ENCODE measurements at places on chromosomes 3 and 15. TPM values are rescaled to one million over a fixed set of nuclear protein-coding genes. Genes with fewer than 3 reads are reported as not detected.

- no peak for DNase-seq
- no peaks in the 10 kb centered on the region for H3K4me1 ChIP-seq
- no peak overlapping the region for H3K4me3 ChIP-seq
- H3K27me3 ChIP-seq, result no peaks in the 10 kb centered on the region
Observed at GRCh38 chr3:134197681-134198261, 52.9 kb downstream of the RYK start.

GRCh38 chr3:158103081-158103886, 2.9 kb downstream of the SHOX2 start:
- H3K4me1 ChIP-seq, result peaks cover 51% of the 10 kb centered on the region
- DNase-seq, result peak; percentile 63
- peaks cover 98% of the 10 kb centered on the region for H3K27me3 ChIP-seq
- H3K36me3 ChIP-seq, result no peaks in the 10 kb centered on the region

GRCh38 chr3:184551103-184551502, 10.5 kb upstream of the EPHB3 start:
- peaks cover 11% of the 10 kb centered on the region for H3K27me3 ChIP-seq
- DNase-seq, result no peak
- peaks cover 1% of the 10 kb centered on the region for H3K4me1 ChIP-seq
- no peak overlapping the region for H3K4me3 ChIP-seq
- no peaks in the 10 kb centered on the region for H3K36me3 ChIP-seq

- no peak overlapping the region for H3K4me3 ChIP-seq
- no peaks in the 10 kb centered on the region for H3K4me1 ChIP-seq
- no peak overlapping the region for H3K27ac ChIP-seq
- no peaks in the 10 kb centered on the region for H3K27me3 ChIP-seq
- H3K36me3 ChIP-seq, result peaks cover 47% of the 10 kb centered on the region
Observed at GRCh38 chr15:39596358-39597051, 15.6 kb downstream of the THBS1 start.

DNA sequence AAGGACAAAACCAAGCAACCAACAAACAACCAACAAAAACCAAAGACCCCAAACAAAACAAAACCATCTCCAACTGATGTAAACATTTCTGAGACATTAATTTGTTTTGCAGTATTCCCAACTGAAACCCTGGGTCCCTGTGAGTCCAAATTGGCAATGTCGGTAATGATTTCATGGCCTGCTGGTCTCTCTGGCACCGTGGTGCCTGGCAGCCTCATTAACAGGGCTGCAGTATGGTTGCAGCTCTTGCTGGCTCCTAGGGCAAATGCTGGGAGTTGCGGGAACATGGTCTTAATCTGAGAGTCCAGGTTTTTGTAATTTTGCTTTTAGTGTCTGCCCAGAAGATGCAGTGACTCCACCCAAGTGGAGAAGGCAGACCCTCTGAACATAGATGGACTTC, 128.3 kb downstream of the SV2B start:
- peaks cover 8% of the 10 kb centered on the region for H3K27me3 ChIP-seq
- H3K36me3 ChIP-seq, result no peaks in the 10 kb centered on the region
- H3K4me1 ChIP-seq, result no peaks in the 10 kb centered on the region

DNA sequence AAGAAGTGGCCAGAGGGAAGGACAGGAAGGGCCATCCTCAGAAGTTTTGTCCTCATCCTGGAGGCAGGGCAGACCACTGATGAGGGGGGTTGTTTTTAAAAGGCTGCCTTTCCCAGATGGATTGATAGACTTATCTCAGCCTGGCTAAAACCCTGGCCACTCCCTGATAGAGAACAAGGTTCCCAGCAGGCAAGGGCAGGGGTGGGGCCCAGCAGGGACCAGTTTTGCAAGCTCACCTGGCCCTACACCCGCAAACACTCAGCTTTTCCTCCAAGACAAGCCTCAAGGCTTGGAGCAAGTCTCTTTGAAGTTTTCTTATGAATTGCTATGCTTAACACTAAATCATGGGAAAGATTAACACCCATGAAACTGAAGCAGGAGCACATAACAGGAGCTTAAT, 9.1 kb downstream of the LIPC start:
- H3K4me3 ChIP-seq, result no peak overlapping the region
- no peaks in the 10 kb centered on the region for H3K27me3 ChIP-seq
- H3K36me3 ChIP-seq, result no peaks in the 10 kb centered on the region
- H3K27ac ChIP-seq, result peak overlapping the region; percentile 87
- DNase-seq, result peak; percentile 84

GRCh38 chr3:186110975-186111974, 2.4 kb upstream of the ETV5 start:
- H3K36me3 ChIP-seq, result no peaks in the 10 kb centered on the region
- H3K27ac ChIP-seq, result peak overlapping the region; percentile 83
- H3K4me3 ChIP-seq, result no peak overlapping the region
- no peaks in the 10 kb centered on the region for H3K27me3 ChIP-seq
- no peak for DNase-seq

DNA sequence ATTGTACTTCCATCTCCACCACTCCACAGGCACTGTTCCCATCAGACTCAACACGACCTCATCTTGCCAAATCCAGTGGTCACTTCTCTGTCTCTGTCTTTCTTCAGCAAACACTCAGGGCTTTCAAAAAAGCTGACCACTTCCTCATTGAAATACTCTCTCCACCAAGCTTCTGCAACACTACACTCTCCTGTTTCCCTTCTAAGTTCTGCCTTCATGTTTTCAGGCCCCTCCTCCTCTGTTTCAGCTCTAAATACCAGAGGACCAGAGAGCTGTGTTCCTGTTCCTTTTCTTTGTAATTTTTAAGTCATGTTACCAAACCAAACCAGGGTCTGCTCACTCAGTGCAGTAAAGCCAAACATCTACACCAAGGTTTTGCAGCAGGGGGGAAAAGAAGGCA, 33.8 kb upstream of the ACP3 start:
- H3K36me3 ChIP-seq, result no peaks in the 10 kb centered on the region
- peaks cover 38% of the 10 kb centered on the region for H3K4me1 ChIP-seq
- DNase-seq, result peak; percentile 50
- H3K4me3 ChIP-seq, result no peak overlapping the region

- DNase-seq, result no peak
- H3K27ac ChIP-seq, result no peak overlapping the region
- H3K27me3 ChIP-seq, result no peaks in the 10 kb centered on the region
Observed at GRCh38 chr15:78727561-78727960, 83.7 kb downstream of the ADAMTS7 start.

- H3K4me3 ChIP-seq, result no peak overlapping the region
- H3K27ac ChIP-seq, result no peak overlapping the region
- DNase-seq, result no peak
- H3K36me3 ChIP-seq, result no peaks in the 10 kb centered on the region
- H3K27me3 ChIP-seq, result peaks cover 23% of the 10 kb centered on the region
- H3K4me1 ChIP-seq, result peaks cover 4% of the 10 kb centered on the region
Observed at GRCh38 chr15:44215594-44215993, 20.5 kb upstream of the FRMD5 start.

- no peaks in the 10 kb centered on the region for H3K4me1 ChIP-seq
- no peak overlapping the region for H3K4me3 ChIP-seq
- H3K36me3 ChIP-seq, result no peaks in the 10 kb centered on the region
- H3K27me3 ChIP-seq, result no peaks in the 10 kb centered on the region
- H3K27ac ChIP-seq, result no peak overlapping the region
Observed at GRCh38 chr3:84224262-84224661, 734.5 kb upstream of the CADM2 start.

CD47 gene
- polyA plus RNA-seq, result 35.9 TPM

GRCh38 chr3:122055215-122055614, at the start of gene CD86:
CD86 (plus strand) TSS chr3:122055362; CDS start chr3:122055490, 128 bp downstream.
- peak; percentile 27 for DNase-seq
- H3K27me3 ChIP-seq, result no peaks in the 10 kb centered on the region
- no peak within 1 kb of the TSS for H3K27ac ChIP-seq
- no peaks in the 10 kb centered on the region for H3K4me1 ChIP-seq
- H3K36me3 ChIP-seq, result no peaks in the 10 kb centered on the region
- H3K4me3 ChIP-seq, result no peak within 1 kb of the TSS

ERICH6 gene
- not detected for polyA plus RNA-seq

- no peak for DNase-seq
- no peak overlapping the region for H3K4me3 ChIP-seq
- H3K4me1 ChIP-seq, result peaks cover 7% of the 10 kb centered on the region
- H3K27me3 ChIP-seq, result no peaks in the 10 kb centered on the region
- H3K36me3 ChIP-seq, result no peaks in the 10 kb centered on the region
- H3K27ac ChIP-seq, result no peak overlapping the region
Observed at GRCh38 chr15:63481105-63481810, 23.1 kb upstream of the USP3 start.

GRCh38 chr15:85485956-85486567, 105.7 kb downstream of the AKAP13 start:
- H3K4me1 ChIP-seq, result no peaks in the 10 kb centered on the region
- H3K27me3 ChIP-seq, result no peaks in the 10 kb centered on the region
- no peak overlapping the region for H3K4me3 ChIP-seq
- DNase-seq, result peak; percentile 92
- no peak overlapping the region for H3K27ac ChIP-seq

DNA sequence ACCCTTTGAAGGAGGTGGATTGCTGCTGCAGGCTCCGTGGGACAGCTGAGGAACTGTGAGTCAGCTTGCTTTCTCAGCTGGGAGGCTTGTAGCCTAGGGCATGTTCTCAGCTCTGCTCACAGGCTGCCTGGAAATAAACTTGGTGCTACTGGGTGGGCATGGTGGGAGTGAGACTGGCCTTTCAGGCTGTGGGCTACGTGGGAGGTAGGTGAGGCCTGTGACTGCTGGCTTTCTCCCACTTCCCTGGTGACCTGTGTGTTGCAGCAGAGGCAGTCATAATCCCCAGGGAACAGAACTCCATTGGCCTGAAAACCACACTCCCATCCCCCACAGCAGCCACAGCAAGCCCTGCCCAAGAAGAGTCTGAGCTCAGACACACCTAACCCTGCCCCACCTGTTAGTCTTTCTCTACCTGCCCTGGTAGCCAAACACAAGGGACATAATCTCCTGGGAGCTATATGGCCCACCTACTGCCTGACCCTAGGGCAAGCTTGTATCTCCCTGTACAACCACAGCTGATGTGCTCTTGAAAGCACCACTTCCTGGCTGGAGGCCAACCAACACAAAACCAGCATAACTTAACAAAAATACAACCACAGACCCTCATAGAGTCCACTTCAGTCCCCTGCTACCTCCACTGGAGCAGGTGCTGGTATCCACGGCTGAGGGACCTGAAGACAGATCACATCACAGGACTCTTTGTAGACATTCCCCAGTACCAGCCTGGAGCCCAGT, 236.5 kb downstream of the SQOR start:
- H3K4me1 ChIP-seq, result no peaks in the 10 kb centered on the region
- no peak overlapping the region for H3K27ac ChIP-seq
- no peaks in the 10 kb centered on the region for H3K36me3 ChIP-seq

DNA sequence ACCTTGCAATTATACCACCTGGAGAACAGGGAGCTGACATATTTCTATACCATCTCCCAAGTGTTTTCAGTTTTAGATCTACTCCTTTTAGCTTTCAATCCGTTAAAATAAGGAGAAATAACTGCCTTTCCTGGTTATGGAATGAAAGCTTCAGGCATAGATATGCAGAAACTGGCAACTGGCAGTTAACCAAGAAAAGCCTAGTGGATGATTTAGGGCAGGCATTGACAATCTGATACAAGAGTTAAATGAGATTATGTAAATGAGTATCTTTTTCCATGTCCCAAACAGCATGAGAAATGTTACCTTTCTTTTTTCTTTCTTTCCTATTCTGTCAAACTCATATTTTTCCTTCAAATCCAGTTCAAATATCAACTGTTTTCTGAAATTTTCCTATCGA, 689.1 kb upstream of the DPPA4 start:
- no peak overlapping the region for H3K4me3 ChIP-seq
- H3K27me3 ChIP-seq, result no peaks in the 10 kb centered on the region
- H3K36me3 ChIP-seq, result no peaks in the 10 kb centered on the region
- H3K4me1 ChIP-seq, result no peaks in the 10 kb centered on the region
- DNase-seq, result no peak

- peak overlapping the region; percentile 45 for H3K27ac ChIP-seq
- H3K27me3 ChIP-seq, result no peaks in the 10 kb centered on the region
- H3K36me3 ChIP-seq, result no peaks in the 10 kb centered on the region
- H3K4me1 ChIP-seq, result peaks cover 33% of the 10 kb centered on the region
Observed at GRCh38 chr3:12222775-12223485, 64.2 kb upstream of the TIMP4 start.

CELSR3 gene
- 0.53 TPM for polyA plus RNA-seq

LRRC15 gene
- 1.1 TPM for polyA plus RNA-seq

DNA sequence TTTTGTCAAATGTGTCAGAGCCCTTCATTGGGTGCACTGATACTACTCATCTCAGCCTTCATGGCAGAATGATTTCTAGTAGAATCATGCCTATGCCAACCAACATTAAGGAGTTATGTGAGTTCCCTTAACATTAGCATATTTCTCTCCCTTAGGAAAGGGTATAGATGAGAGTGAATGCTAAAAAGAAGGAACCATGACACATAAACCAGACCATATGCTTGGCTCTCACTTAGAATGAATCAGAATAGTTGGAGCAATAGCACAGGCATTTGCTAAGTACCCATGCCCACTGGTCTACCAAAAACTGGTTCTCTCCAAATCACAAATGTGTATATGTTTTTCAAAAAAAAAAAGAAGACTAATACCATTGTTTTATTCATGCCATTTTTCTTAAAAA, 51.1 kb downstream of the STRIT1 start:
- no peaks in the 10 kb centered on the region for H3K36me3 ChIP-seq
- DNase-seq, result no peak
- H3K4me3 ChIP-seq, result no peak overlapping the region
- H3K27me3 ChIP-seq, result no peaks in the 10 kb centered on the region
- H3K4me1 ChIP-seq, result no peaks in the 10 kb centered on the region

- H3K4me1 ChIP-seq, result peaks cover 8% of the 10 kb centered on the region
- no peak for DNase-seq
- H3K27me3 ChIP-seq, result no peaks in the 10 kb centered on the region
- H3K4me3 ChIP-seq, result no peak overlapping the region
Observed at GRCh38 chr3:72383230-72383629, 465.0 kb downstream of the SHQ1 start.

MEIS2 gene
- 9.2 TPM for polyA plus RNA-seq

XPC gene
- polyA plus RNA-seq, result 13.7 TPM

WDR49 gene
- not detected for polyA plus RNA-seq

DNA sequence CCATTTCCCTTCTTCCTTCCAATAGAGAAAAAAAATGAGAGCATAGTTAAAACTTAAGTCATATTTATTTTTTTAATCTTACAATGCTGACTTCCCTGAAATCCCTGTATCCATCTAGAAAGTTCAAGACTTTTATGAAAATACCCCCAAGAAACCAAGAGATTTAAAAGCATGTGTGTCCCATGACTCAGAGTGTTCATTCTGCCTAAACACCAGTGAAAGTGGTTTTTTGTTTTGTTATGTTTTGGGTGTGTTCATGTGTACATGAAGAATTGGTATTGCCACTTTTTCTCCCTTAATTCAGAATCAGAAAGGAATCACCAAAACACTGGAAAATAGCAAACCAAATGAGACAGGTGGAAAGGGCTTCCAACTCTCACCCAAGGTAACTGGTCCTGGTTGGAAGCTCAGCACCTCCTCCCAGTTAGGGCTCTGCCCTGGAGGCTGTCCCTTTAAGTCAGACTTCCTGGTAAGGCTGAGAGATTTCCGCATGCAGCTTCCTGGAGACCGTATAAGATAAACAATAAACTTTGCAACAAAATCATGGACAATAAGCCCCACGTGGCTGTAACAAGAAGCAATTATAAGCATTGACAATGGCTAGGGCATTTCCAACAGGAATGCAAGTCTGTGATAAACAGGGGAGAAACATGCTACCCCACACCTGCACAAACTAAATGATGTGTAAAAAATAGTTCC, 121.9 kb upstream of the ARHGEF3 start:
- H3K36me3 ChIP-seq, result no peaks in the 10 kb centered on the region
- H3K27me3 ChIP-seq, result no peaks in the 10 kb centered on the region
- H3K4me3 ChIP-seq, result no peak overlapping the region
